ENCODE measurements at places on chromosomes 2 and 18. TPM values are rescaled to one million over a fixed set of nuclear protein-coding genes. Genes with fewer than 3 reads are reported as not detected.

GATA6 gene
- total RNA-seq = not detected

RNF138 gene
- total RNA-seq = 80.5 TPM

NTSR2 gene
- total RNA-seq = not detected

GRCh38 chr2:105517814-105518705 is 119.2 kb upstream of the FHL2 start:
- no peak for DNase-seq

DNA sequence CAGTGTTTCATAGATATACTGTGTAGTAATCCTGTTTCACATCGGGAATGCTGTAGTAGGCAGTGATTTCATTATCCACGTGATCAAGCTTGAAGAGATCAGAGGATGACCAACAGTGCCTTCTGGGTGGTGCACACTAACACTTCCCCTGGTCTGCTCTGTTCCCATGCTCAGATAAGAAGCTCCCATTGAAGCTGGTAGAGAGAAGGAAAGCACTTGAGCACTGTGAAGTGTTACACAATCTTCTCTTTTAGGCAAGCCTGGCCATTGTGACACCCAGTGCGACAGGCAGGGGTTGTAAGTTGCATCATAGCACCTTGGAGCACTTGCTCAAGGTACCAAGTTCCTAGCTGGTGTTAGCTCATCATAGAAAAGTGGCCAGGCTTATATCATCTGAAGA is 30.6 kb upstream of the GPD2 start:
- DNase-seq = no peak

DNA sequence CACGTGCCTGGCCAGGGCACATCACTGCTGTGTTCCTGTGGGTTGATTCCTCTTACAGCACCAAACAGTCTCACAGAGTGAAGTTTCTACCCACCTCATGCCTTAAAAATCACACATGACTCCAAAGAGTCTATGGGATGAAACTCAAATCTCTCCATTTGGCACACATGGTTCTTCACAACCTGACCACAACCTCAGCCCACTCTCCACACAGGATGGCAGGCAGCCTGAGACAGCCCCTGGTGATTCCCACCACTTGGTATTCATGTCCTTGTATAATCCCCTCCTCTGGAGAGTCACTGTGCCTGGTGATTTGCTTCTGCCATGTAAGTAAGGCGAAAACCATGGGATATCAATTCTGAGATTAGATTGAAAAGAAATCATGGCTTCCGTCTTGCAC is 46.2 kb downstream of the LBH start:
- no peak for DNase-seq

DNA sequence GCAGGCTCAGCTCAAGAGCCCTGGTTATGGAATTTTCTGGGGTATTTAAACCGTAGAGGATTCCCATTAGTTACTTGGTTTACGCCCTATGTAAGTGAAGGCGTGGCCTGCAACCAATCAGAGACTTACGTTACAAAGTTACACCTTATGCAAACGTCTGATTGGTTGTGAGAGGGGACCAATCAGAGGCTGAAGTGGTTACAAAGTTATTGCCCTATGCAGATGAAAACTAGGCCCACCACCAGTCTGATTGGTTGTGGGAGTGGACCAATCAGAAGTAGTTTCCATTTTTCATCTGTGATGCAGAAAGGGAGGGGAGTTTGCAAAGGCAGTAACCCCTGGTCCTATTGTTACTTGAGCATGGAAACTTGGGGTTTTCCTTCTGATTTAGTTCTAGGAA is 49.1 kb downstream of the DLGAP1 start:
- DNase-seq = no peak

All from activated T-helper 1 cell treated with anti-CD3 and anti-CD28 coated beads, Interleukin-12 subunit alpha, Interleukin-12 subunit beta, Interleukin-2, Interleukin-4 antibody, amounts not matched to agents 30 ng/mL and 10 ng/mL and 1 ng/mL, durations not matched to agents 14 hours and 24 hours and 36 hours (primary cell).